ENCODE measurements at places on chromosomes 5 and 9.

- DNase-seq, result no peak
Observed at GRCh38 chr9:137977571-137978261, 100.1 kb downstream of the CACNA1B start.

- DNase-seq, result no peak
Observed at GRCh38 chr5:32095261-32095671, 78.9 kb downstream of the GOLPH3 start.

GRCh38 chr5:95565280-95565920 is 10.5 kb downstream of the ARSK start:
- no peak for DNase-seq

DNA sequence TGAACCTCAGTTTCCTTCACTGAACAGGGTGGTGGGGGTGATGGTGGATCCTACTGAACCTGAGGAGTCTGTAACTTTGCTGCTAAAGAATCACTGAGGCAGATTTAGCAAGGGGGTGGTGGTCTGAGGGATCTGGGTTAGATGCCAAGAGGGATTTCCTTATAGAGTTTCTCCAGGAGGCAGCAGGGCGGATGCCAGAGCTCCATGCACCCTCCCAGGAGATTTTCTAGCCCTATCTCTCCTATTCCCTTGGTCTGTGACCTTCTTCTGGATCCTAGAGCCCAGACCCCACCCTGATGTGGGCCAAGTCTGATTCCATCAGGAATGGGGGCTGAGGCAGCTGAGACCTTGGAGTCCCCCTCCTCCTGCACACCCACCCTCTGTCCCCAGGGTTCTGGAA is 6.0 kb downstream of the PTGS1 start:
- DNase-seq, result no peak

DNA sequence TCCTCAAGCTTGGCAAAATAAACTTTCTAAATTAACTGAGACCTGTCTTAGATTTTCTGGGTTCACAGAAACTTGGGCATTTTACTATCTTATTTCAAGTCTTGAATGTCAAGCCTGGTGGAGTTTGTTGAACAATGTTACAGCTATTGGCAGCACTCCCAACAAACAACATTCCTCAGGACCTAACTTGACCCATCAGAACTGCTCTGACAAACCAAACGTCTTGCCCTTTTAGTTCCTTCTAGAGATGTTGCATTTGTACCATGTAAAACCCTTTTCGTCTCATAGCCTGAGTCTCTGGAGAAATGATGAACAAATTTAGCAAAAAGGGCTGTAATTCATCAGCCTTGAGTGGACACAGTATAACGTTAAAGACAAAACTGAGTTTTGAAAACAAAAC is 51.1 kb downstream of the GNA14 start:
- no peak for DNase-seq

DNA sequence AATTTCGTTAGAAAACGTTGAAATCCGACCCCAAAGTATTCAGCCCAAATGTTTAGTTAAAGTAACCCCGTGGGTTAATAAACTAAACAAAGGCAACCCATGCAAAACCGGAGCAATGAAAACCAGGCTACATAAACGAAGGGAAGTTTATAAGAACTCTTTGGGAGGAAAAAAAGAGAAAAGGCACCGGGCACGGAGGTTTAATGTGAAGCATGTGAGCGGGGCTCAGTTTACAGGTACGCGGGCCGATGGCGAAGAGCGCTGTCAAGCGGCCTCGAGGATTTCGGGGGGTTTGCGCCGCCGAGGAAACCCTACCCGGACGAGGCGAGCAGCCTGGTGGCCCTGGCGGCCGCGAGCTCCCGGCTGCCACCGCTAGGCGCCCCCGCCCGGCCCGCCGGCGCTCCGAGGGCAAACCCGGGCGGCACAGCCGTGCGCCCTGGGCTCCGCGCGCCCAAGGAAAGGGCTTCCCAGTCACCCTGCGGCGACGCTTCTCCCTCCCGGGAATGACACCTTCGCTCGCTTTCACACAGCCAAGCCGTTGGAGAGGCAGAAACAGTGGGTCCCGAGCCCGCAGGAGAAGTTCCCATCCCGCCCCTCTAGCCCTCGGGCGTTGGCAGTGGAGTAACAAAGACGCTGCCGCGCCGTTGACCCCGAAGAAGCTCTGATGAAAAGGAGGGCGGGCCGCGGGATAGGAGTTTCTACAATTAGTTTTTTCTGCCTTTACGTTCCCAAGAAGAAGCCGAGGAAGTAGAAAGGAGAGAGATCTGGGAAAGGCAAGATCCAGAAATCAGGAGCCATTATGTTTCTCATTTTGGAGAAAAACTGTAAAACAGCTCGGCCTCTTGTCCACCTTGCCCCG is 126.0 kb downstream of the TMEM174 start:
- no peak for DNase-seq

- DNase-seq, result no peak
Observed at GRCh38 chr5:932628-933250, 40.1 kb downstream of the TRIP13 start.

DNA sequence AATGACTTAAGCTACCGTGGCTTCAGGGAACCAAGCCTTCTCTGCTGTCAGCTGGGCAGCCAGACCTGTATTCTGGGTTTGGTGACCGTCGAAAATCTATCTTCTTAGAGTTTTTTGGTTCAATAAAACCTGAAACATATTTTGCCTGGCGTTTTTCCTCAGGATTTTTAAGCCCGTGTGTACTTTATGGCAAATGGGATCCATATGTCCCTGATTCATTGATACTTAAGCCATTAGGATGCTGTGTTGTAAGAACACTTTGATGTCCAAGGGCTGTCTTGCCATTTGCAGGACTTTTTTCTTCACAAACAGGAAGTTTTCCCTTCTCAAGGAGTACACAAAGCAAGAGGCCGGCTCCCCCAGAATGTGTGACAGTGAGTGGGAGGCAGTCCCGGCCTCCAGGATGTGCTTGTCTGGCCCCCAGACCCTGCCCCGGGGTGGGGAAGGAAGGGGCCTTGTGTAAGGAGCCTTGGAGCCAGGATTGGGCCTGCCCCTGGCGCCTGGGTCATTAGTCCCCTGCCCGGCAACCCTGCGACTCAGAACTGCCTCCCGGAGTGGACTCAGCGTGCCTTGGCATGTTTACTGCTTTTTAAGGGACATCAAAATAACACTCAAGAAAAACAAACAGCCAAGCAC is 83.4 kb upstream of the SMIM23 start:
- no peak for DNase-seq

DNA sequence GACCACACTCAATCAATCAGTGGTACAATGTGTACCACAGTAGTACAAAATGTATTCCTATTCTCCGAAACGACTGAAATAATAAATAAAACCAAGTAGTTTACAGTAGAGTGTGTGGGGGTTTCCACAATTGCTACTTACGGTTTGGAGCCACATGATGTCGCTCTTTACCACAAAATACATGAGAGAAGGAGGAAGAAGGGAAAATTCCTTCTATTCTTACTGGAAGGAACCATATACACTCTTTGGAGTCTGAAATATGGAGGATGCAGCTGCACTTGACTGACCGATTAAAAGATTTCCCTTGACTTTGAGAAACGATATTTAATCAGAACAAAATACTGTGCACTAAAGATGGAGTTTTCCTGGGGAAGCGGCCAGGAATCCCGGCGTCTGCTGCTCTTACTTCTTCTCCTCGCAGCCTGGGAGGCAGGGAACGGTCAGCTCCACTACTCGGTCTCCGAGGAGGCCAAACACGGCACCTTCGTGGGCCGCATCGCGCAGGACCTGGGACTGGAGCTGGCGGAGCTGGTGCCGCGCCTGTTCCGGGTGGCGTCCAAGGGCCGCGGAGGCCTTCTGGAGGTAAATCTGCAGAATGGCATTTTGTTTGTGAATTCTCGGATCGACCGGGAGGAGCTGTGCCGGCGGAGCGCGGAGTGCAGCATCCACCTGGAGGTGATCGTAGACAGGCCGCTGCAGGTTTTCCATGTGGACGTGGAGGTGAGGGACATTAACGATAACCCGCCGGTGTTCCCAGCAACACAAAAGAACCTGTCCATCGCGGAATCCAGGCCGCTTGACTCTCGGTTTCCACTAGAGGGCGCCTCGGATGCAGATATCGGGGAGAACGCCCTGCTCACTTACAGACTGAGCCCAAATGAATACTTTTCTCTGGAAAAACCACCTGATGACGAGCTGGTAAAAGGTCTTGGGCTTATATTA is at the start of gene PCDHA4:
Gene PCDHA4, plus strand, starts transcription at position 235 of the 942 bp plus-strand sequence.
- DNase-seq, result no peak

DNA sequence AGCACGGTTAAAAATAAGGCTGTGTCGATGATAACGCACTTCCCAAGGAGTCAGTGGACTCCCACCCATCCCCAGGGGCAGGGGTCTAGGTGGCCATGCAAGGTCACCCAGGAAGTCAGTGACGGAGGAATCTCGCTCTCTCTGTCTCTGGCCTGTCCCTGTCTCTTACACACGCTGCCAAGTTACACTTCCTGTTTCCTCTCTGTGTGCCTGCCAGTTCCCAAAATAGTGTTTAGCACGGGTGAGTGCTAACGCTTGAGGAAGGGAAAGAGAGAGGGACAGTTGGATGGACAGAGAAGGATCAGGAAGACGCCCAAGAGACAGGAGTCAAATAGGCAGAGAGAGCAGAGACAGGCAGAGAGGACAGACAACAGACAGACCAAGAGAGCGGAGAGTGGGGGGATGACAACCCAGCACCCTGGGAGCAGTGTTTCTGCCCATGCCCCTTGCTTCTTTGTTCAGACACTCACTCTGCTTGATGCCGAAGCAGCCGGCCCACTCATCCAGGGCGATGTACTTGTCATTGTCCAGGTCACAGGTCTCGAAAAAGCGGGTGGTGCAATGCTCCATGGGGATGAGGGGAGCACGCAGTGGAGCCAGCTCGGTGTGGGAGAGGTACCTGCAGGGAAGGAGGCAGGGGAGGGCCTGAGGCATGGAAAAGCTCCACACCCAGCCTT is 23.0 kb downstream of the SPARC start:
- no peak for DNase-seq

GRCh38 chr9:91073049-91073810 is 271.6 kb downstream of the SYK start:
- no peak for DNase-seq

GRCh38 chr5:118293378-118293777 is 695.0 kb downstream of the DTWD2 start:
- DNase-seq, result no peak

- DNase-seq, result no peak
Observed at GRCh38 chr5:59588922-59589321, 304.6 kb downstream of the PDE4D start.

DNA sequence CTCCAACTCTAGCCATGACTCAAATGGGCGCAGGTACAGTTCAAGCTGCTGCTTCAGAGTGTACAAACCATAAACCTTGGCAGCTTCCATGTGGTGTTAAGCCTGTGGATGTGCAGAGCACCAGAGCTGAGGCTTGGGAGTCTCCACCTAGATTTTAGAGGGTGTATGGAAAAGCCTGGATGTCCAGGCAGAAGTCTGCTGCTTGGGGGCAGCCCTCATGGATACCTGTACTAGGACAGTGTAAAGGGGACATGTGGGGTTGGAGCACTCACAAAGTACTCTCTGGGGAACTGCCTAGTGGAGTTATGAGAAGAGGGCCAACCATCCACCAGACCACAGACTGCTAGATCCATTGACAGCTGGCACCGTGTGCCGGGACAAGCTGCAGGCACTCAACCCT is 273.5 kb upstream of the ST8SIA4 start:
- no peak for DNase-seq

- DNase-seq, result no peak
Observed at GRCh38 chr5:134945041-134945440, 22.7 kb upstream of the CATSPER3 start.

DNA sequence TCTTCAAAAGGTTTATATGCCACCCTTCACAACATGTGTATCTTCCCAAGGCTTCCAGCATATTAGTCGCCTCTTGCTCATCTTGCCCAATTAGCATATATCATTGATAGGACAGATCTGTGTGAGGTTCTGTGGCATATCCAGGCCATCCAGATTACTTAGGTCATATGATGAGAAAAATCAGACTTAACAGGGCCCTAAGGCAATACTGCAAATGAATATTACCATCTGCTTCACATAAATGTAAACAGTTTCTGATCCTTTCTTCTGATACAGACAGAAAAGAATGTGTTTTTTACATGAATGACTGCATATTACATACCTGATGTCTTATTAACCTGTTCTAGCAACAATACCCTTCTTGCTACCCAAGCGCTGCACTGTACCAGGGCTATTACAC is 41.3 kb upstream of the GHR start:
- no peak for DNase-seq

DNA sequence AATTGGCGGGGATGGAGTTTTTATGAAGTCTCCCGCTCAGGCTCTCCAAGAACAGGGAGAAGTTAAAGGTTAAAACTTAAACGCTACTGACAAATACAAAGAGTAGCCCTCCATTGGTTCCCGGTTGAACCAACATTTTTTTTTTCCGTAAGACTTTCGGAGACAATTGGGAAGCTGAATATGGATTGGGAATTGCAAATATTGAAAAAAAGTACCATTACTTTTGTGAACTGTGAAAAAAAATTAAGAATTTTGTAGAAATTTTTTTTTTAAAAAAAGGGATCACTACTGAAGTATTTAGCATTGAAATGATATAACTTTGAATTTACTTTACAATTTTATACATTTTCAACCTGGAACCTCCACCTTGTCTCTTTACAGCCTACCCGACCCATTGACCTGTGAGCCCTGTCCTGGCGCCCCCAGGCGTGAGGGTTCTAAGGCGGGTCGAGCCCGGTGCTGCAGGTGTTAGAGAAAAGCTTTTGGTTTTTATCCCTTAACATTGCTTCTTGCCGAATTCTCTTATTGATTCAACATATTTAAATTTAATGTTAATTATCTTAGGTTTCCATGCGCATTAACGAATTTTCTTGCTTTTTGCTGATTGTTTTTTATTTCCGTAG is 448 bp upstream of the ZNF782 start:
- DNase-seq, result no peak

GRCh38 chr9:36325081-36325828 is 67.0 kb upstream of the GNE start:
- no peak for DNase-seq
